Stimulated activated CD8-positive, alpha-beta memory T cell treated with anti-CD3 and anti-CD28 coated beads, Interleukin-2, amount 100 ng/mL, for 48 hours (primary cell): ENCODE measurements at places on chromosomes 6 and 20.

GRCh38 chr6:155738602-155739105, 283.0 kb upstream of the NOX3 start:
- no peak for DNase-seq

DNA sequence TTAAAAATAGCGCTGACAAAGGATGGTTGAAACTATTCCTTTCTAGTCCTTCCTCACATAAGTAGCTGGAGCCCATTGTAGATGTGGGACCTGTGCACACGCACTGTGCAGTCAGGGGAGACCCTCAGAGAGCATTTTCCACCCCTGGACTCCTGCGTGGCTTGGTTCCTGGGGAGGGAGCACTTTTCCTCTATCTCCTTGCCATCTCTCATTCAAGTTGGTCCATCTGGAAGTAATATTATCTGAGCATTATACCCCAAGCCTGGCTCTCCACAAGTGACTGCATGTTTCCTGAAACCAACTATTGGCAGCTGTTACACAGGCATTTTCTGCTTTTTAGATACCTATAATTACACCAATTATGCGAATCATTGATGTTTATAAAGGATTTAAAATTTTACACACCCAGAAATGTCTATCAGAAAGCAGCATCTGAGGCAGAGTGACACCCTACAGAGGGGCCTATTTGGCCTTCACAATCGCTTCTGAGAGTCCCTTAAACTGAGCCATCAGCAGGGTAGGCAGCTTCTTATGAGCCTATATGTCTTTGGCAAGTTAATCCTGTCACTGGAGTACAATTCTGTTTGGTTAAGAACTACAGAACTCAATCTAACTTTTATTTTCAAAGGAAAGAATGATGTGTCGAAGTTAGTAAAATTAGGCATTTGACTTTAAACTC, 18.7 kb downstream of the SOX4 start:
- no peak for DNase-seq

DNA sequence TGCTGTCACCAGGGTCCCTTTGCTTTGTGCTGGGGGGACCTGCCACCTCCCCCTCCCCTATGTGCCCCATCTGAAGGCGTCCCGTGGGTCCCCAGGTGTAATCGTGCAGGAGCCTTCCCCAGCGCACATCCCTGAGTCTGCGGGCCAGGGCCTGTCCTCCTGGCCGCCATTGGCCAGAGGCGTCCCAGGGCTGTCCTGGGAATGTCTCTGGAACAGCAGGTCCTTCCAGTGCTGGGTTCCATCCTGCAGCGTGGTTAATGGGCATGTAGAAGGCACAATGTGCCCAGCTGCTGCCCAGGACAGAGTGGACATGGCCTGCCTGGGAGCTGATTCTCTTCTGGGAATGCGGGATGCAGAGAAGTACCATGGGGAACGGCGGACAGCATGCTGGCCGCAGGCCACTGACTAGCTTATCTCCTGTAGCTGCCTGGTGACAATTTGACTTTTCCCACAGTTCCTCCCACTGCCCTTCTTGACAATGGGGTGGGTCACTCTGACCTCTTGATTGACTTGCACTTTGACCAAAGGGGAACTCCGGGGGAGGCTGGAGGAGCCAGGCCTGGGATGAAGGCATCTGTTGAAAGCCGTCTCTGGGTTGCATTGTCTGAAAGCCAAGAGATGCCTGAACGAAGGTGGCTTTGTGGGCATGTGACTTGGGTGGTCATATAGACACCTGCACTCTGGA, 64.0 kb downstream of the CTCFL start:
- no peak for DNase-seq

GRCh38 chr20:36541227-36541767, at the start of gene MYL9:
Gene MYL9 (plus strand): TSS chr20:36541519. CDS start chr20:36544885, 3,366 bp downstream.
- DNase-seq = no peak

GRCh38 chr6:72948153-72948552, 277.1 kb downstream of the KHDC1L start:
- DNase-seq = no peak

DNA sequence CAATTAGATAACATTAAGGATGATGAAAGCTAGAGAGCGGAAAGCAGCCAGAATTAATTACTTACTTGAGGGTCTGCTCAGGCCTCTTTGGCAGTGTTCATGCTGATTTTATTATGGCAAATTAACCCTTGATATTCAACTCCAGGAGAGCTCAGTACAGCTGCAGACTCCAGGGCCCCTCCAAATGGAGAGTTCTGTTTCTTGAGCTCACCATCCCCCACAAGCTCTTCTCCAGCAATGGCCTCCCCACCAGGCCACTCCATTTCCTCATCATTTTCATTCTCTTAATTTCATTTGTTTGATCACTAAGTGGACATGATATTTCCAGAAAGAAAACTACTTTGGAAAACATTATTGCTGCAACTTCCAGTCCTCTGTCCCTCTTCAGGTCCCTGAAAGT, 513.3 kb upstream of the NOX3 start:
- DNase-seq = no peak

- no peak for DNase-seq
Measured at GRCh38 chr6:6699741-6700367, 111.3 kb downstream of the LY86 start.

DNA sequence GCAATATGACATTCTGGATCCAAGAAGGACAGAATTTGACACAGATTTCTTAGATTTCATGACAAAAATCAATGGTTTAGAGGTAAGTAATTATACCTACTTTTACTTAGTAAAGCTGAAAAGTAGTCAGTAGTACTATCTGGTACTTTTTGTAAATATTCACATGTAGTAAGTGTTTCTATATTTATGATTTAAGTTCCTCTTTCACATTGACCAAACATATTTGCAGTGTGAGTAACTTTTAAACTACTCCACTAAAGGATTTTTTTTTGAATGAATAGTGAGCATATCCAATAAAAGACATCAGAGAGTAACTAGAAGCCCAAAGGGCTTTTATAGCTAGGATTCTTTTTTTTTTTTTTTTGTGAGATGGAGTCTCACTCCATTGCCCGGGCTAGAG, 60.8 kb downstream of the DNAH8 start:
- no peak for DNase-seq

- DNase-seq = no peak
Measured at GRCh38 chr6:44373787-44374186, 13.7 kb upstream of the CDC5L start.

GRCh38 chr6:12024216-12024615, 12.1 kb downstream of the HIVEP1 start:
- no peak for DNase-seq

DNA sequence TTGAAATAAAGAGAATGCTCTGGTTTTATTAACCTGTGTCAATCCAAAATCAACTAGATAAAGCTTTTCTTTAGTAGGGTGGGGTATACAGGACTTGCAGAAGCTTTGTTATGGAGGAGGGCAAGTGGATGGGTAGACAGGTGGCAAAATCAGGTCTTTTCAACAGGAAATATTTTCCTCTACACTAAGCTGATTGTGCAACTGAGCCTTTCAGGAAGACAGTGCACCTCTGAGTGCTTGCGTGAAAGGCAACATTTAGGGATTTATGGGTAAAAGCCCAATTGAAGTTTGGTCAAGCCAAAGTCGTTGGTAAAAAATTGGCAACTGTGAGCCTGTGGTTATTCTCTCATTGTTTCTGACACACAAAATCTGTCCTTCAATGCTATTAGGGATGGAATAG, 23.8 kb upstream of the TUBB2A start:
- DNase-seq = no peak

- no peak for DNase-seq
Measured at GRCh38 chr6:161480421-161481155, 206.7 kb upstream of the AGPAT4 start.

- no peak for DNase-seq
Measured at GRCh38 chr6:148494226-148494625, 151.6 kb downstream of the SASH1 start.
